ENCODE measurements at places on chromosomes 13 and 19.

DNA sequence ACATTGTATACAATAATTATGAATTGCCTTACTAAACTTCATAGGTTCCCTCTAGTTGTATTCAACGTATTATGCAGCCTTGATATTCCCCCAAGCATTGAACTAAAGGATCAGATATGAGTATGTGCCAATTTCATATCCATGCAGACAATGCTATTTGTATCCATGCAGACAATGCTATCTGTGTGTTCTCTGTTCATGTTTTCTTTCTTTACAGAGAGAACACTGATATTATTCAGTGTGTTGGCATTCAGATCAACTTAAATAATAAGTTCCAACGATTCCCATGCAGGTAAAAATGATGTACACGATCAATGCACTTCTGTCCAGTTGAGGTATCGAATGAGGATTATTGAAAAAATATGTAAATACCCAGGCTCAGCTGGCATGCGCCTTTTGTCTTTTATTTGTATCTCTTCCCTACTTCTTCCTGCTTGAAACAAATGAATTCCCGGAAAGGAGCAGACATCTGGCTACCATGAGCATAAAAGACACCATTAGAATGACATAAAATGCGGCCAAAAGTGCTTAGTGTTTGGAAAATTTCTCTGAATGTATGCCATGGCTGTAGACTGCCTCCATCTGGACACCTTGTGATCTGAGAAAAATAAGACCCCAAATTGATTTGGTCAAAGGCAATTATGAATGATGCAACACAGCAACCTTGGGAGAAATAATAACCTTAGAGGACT lies 731.5 kb downstream of the SLITRK1 start:
- DNase-seq = no peak

- no peak for DNase-seq
Measured at GRCh38 chr19:852136-853013, at the start of gene ELANE. TSS of gene ELANE (plus strand) at chr19:852303. CDS start at chr19:852329, 26 bp downstream.

GRCh38 chr13:60134376-60134775 lies 29.4 kb downstream of the DIAPH3 start:
- DNase-seq = no peak

GRCh38 chr13:73401769-73402168 lies 343.0 kb downstream of the KLF5 start:
- no peak for DNase-seq

DNA sequence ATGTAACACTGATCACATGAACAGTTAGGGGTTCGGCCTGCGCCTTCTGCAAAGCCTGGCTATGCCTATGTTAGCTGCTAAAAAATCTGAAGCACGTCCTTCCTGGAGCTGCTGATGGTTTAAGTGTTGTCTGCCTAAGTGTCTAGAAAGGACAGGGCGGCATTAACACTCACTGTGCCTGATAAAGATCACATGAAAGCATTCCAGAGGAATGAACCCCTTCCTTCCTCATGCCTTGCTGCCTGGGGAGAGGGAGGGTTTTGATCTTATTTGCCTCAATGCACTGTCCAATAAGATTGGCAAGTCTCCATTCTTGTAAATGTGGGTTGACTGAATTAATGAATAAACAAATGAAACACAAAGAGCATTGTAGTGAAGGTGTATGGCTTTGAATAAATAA lies 5.2 kb downstream of the DOCK9 start:
- DNase-seq = no peak

DNA sequence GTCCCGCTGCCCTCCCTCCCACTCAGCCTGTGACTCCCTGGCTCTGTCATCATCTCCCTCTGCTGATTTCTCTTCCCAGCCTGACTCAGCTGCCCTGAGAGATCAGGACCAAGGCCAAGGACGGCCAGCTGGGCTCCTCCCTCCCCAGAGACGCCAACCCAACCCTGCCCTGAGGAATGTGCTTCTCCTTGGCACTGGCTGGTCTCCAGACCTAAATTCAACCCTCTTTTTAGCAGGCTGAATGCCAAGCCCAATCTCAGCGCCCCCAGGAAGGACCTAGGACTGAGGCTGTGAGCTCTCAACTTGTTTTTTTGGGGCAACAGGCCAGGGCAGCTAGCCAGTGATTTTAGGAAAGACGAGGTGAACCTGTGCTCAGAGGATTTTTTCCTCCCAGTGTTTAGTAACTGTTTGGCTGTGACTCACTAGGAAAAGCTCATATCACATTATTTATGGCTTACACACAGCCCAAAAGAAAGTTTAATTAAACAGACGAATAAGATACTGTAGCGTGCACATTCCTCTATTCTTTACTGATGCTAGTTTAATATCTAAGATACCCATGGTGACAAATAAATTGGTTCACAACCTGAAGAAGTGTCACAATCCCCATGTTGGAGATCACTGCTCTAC lies 7.4 kb upstream of the IGFL1 start:
- no peak for DNase-seq

DNA sequence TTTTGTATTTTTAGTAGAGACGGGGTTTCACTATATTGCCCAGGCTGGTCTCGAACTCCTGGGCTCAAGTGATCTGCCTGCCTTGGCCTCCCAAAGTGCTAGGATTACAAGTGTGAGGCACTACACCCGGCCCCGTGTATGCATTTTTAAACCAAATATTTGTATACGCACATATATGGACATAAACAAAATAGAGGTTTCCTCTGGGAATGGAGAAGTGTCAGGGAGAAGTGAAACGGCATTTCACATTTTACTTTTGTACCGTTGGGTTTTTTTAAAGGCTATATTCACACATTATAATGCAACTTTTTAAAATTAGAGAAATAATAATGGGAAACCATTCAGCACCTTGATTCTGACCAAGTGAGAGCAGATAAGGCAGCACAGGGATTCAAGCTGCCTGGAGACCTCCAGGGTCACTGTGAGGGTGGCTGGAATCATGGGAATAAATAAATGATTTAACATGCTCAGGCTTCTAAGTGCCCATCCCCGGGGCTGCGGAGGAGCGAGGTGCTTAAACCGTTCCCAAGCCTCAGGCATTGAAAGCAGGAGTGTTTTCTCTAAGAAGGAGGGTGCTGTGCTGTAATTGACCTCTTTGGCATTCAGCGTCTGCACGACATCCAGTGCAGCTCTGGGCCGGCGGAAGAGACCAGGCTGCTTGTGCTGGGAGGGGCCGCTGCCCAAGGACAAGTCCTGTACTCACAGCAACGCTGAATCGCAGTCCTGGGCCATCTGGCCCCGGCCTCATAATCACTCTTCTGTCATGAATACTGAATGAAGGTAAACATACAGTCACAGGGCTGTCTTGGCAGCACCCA lies 24.7 kb downstream of the GPR42 start:
- no peak for DNase-seq

DNA sequence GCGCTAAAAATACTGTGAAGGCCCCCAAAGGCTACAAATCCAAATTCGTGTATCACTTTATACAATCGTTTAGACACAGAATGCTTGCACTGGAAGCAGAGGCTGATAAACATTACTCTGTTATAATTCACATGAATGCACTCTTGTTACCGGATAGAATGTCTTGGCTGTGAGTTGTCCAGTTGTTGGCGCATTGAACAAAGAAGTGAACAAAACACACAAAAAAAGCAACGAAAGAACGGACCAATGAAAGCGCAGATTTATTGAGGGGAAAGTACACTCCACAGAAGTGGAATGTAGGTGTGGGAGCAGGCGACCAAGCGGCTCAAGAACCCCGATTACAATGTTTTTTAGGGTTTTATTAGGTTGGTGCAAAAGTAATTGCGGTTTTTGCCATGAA lies 529 bp upstream of the ZNF418 start:
- DNase-seq = no peak

DNA sequence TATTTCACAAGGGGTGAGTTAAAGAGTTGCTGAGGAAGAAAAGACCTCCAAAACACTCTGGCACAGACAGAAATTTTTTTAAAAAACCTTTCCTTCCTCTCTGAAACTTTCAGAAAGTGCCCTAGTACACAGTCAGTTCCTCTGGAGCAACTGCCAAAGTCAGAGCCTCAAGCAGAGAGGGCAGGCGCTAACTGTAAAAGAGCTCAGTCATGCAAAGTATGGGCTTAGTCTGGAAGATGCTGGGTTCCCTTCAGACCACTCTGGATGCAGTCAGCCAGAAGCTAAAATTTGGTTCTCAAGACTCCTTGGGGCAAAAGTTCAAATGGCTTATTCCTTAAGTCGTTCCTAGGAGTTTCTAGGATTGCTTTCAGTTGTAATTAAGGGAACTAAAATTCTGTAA lies 671.6 kb downstream of the PCDH9 start:
- DNase-seq = no peak

GRCh38 chr13:25836574-25837336 lies 215.1 kb downstream of the SHISA2 start:
- DNase-seq = no peak

DNA sequence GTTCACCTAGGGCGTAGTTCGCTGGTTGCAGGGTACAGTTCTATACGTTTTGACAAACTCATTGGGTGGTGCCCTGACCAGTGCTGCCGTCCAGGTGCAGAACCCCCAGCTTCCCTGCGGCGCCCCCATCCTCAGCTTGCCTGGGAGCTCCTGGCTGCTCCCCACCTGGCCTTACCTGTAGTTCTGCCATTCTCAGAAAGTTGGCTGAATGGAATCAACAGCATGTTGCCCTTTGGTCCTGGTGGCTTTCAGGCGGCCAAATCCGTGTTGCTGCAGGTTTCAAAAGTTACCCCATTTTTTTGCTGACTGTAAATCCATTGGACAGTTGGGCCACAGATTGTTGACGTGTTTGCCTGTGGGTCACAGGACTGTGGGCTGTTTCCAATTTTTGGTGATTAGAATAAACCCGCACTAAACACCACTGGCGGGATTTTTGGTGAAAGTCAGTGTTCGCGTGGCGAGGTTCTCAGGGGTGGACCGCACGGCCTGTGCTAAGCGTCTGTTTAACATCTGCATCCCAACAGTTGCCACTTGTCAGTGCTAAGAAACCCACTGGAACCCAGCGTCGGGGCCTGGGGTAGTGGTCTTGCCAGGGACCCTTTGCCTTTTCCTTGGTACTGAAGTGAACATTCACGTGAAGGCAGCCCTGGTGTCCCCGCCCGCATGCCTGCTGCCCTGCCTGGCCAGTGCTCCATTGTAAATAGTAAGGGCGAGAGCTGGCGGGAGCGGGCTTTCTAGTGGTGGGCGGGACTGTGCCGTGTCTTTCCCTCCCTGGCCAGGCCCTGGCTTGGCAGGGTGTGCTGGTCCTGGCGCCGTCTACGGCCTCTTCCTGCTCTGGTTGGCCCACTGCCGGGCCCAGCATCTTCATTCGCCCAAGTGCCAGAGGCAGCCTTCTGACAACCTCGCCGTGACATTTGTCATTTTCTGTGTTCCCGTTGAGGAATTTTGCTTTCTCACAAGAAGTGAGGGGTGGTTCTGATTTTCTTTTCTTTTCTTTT lies 3.3 kb downstream of the DOT1L start:
- DNase-seq = no peak

DNA sequence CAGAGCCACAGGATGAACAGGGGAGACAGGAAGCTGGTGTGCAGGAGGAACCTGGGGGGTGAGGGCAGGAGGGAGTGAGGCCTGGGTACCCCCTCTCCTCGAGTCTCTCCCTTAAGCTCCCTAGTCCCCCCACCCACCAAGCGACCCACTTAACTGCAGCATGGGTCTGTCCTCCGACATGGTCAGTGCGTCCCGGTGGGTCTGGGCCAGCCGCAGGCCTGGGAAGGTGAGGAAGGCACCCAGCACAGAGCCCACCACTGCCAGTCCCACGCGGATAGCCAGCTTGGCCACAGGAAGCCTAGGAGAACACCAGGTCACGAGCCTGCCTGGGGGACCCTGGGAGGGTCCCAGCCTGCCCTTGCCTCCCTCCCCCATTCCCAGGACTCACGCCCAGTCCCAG lies 16.9 kb downstream of the TMEM161A start:
- DNase-seq = no peak

DNA sequence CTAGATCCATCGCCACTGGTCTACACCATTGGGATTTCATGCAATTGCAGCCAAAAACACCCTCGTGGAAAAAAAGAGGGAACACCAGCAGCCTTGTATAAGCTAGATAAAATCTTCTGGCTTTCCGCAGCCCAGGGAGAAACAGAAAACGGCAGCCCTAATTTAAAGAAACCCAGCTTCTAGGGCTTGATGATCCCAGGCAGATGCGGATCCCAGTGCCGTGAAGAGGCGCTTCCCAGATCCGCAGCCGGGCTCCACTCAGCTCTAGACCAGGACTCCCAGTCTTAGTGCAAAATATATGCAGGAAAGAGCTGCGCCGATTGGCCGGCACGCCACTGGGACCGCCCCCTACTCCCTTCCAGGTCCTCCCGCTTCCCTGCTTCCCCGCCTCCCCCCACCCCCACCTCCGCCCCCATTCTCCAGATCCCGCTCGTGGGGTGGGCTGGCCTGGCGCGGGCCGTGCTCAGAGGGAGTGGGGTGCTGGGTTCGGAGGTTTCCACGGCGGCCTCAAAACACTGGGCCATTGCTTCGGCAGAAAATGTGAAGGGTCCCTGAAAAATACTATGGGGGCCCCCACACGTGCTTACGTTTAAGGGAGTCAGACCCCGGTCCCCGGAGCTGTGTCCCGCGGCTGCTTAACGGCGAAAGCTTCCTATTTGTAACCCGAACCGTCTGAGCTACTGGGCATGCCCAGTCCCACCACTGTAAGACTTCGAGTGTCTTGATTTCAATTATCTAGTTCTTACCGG lies 63.1 kb downstream of the SERP2 start:
- no peak for DNase-seq

- no peak for DNase-seq
Measured at GRCh38 chr13:23466144-23467002, 32.9 kb upstream of the SACS start.

DNA sequence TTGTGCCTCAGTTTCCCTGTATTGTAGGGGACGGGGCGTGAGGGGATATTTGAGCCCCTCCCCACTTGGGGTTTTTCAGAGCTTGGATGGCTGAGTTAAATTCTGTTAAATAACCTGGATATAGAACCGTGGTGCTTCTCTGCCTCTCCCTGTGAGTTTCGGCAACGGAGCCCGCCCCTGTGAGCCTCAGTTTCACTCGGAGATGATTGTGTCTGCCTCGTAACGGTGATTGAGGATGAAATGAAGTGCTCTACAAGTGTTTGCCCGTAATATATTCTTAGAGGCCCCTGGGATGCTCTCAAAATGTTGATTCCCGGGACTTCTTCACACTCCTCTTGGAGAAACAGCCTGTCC lies 509 bp downstream of the KXD1 start:
- no peak for DNase-seq

- DNase-seq = no peak
Measured at GRCh38 chr19:13189600-13189999, 39.4 kb downstream of the IER2 start.

DNA sequence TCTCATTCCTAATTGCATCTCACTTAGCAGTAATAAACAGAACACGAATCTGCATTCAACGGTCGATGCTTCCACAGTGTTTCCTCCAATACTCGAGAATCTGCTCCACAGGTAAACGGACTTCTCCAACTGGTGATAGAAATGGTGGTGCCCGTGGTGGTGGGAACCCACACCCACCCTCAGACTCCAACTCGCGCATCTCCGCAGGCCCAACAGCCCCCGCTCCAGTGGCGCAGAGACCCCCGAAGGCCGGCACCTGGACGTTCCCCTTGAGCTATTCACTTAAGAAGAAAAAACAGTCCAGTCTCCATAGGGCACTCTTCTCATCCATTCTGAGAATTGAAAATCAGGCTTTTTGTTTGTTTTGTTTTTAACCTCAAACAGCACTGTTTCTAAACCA lies 13.8 kb upstream of the RASA3 start:
- DNase-seq = no peak

Measured in activated CD8-positive, alpha-beta memory T cell treated with anti-CD3 and anti-CD28 coated beads for 1 hour (primary cell).